Kidney epithelial cell (primary cell): ENCODE measurements at places on chromosomes 5 and 9. TPM values are rescaled to one million over a fixed set of nuclear protein-coding genes. Genes with fewer than 3 reads are reported as not detected.
A peak's percentile ranks its signal among the peaks of the same experiment; 100 is the strongest.

ZDHHC21 gene
- 7.5 and 7.7 TPM in 2 replicates for total RNA-seq

SPOUT1 gene
- 33.1 and 61.1 TPM in 2 replicates for total RNA-seq

S100Z gene
- total RNA-seq = not detected in 2 replicates

SPATA6L gene
- total RNA-seq = 1.3 and 2.5 TPM in 2 replicates

SGTB gene
- total RNA-seq = 10.5 and 12.4 TPM in 2 replicates

GAPT gene
- total RNA-seq = not detected in 2 replicates

DEPDC1B gene
- 10.6 TPM in 2 replicates for total RNA-seq

AKNA gene
- total RNA-seq = 34.6 and 40.5 TPM in 2 replicates

CEL gene
- 0.68 and 1.2 TPM in 2 replicates for total RNA-seq

CTXN3 gene
- not detected in 2 replicates for total RNA-seq

- DNase-seq = peak; percentile 75
Measured at GRCh38 chr5:124806373-124807077, 60.1 kb upstream of the ZNF608 start.

DNA sequence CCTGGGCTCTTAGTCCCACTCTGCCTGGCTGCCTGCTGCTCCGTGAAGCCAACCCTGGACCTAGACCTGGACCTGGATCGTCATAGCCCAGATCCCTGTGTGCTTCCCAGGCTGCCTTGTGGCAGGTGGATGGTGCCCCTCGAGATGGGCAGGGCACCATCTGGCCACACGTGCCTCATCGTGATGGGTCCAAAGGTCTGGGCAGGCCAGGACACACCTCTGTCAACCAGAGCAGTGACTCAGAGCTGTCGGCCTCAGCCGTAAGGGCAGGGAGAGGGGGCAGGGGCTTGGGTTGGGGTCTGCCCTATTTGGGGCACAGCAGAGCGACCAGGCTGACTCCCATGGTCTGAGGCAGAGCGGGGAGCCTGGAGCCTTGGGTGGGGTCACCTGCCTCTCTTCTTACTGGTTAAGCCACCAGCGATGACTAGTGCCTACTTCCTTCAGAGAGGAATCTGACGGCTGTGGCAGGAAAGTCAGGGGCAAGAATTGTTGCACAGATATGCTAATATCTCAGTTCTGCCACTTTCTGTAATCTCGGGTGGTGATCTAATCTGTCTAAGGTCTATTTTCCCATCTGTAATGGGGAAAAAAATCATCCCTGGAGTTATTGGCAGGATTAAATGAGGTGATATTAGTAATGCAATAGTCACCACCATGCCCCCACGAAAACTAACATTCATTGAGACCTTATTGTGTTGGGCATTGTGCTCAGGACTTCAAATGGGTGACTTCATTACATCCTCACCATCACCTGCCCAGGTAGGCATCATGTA lies 3.2 kb upstream of the CDHR2 start:
- DNase-seq = no peak

GRCh38 chr5:1068895-1069719 lies 42.8 kb downstream of the SLC12A7 start:
- no peak for DNase-seq

GRCh38 chr9:79779901-79780300 lies 208.1 kb downstream of the TLE4 start:
- no peak for DNase-seq

DNA sequence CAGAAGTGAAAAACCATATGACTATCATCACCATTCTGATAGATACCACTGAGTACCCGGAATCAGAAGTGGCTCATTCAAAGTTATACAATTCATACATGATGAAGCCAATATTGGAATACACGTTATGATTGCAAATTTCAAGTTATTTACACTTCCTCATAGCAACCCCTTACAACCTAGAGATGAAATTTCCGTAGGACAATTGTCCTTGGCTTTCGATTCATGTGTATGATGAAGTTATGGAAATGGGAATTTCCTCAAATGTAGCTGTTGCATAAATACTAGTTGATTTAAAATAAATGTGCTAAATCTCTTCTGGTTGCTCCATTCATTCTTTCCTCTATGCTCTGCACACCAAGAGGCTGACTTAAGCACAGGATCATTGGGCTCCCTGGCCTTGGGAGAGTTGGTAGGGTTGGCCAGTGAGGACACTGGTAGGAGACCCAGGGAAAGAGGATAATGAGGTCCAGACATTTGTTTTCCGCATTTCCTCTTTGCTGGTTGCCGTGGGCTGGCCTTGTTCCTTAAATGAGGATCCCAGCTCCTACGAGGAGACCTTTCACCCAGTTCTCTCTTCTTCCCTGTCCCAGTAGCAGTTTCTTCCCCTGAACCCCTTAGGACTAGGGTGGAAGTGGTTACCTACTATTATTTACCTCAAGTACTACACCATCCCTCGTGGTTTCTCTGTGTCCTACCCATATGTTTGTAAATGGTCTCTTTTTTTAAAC lies 90.3 kb downstream of the ZNF474 start:
- no peak for DNase-seq

- DNase-seq = no peak
Measured at GRCh38 chr5:39116344-39117170, 42.4 kb upstream of the RICTOR start.

DNA sequence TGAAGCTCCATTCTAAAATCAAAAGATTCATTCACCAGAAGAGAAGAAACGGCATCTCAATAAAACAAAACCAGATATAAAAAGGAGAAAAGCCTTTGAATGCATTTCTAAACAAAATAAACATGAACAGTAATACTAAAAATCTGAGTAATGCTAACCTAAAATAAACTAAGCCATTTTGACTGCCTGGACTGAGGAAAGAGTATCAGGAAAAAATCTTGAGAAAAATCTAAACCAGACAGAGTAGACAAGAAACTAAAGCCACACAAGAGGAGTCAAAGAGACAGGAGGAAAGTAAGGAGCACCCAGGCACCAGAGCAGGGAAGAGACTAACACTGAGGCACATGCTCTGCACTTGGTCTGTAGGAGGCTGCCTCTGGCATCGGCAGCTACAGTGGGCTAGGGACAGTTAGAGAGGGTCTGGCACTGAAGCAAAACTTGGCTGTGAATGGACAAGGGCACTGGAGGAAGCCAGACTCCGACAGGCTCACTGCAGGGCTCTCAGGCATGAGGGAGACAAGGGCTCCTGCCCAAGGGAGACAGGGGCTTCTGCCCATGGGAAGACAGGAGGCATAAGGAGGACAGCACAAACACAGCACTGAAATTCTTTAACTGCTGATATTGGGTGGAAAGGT lies 50.2 kb downstream of the DROSHA start:
- DNase-seq = no peak

- no peak for DNase-seq
Measured at GRCh38 chr5:137398154-137398553, 101.0 kb downstream of the SPOCK1 start.

- DNase-seq = no peak
Measured at GRCh38 chr9:3600672-3601071, 74.9 kb upstream of the RFX3 start.

DNA sequence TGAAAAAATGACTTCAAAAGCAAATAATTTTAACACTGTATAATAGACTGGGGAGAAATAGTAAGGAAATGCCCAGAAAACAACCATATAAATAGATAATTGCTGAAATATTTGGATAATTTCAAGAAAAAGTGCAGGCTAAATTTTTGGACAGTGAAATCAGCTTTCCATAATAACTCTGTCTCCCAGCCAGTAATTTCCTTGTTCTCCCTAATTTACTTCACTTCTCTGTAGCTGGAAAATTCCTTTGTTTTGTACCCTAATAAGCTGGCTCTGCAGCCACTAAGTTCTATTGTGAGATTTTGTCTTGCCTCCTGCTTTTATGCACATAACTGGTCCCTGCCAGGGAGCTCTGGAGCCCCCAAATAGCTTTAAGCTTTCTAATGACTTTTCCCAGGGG lies 27.7 kb downstream of the PRDM6 start:
- DNase-seq = no peak

DNA sequence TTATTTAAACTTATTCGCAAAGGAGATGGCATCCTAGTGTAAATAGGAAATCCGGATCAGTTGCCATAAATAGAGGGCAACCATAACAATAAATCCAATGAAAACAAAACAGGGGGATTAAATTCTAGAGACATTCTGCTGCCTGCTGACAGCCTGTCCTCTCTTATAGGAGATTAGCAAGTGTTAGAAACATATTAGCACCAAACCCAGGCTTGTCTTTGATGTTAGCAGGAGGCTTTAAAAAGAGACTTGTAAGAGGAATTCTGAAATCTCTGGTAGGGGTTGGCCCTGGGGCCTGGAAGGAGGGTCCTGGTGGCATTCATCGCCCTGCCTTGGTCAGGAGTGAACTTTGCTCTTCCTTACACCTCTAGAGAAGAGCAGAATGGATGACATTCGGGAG lies 21.6 kb downstream of the NDST1 start:
- no peak for DNase-seq

DNA sequence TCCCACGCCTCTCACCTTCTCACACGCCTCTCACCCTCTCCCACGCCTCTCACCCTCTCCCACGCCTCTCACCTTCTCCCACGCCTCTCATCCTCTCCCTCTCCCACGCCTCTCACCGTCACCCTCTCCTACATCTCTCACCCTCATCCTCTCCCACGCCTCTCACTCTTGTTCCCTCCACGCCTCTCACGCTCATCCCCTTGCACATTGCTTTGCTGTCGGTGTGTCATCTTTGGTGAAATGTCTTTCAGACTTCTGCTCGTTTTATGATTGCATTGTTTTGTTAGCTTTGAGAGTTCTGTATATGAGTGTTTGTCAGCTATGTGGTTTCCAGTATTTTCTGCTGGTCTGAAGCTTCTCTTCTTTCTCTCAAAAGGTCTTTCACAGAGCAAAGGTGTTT lies 102.7 kb downstream of the EHMT1 start:
- no peak for DNase-seq

GRCh38 chr5:122311497-122311960 lies 508 bp upstream of the SNCAIP start:
- no peak for DNase-seq

GRCh38 chr5:60903356-60903755 lies 41.5 kb downstream of the ERCC8 start:
- DNase-seq = no peak

GRCh38 chr9:123401879-123402513 lies 46.0 kb downstream of the CRB2 start:
- peak; percentile 14 for DNase-seq
